ENCODE measurements at places on chromosomes 12 and 14. TPM values are rescaled to one million over a fixed set of nuclear protein-coding genes. Genes with fewer than 3 reads are reported as not detected.

NUDT14 gene
- 10.2 TPM for total RNA-seq

MYBPC1 gene
- 0.92 TPM for total RNA-seq

CMA1 gene
- not detected for total RNA-seq

MYO1H gene
- not detected for total RNA-seq

GRCh38 chr14:34204774-34205173, 253.9 kb upstream of the EGLN3 start:
- no peak for DNase-seq

DNA sequence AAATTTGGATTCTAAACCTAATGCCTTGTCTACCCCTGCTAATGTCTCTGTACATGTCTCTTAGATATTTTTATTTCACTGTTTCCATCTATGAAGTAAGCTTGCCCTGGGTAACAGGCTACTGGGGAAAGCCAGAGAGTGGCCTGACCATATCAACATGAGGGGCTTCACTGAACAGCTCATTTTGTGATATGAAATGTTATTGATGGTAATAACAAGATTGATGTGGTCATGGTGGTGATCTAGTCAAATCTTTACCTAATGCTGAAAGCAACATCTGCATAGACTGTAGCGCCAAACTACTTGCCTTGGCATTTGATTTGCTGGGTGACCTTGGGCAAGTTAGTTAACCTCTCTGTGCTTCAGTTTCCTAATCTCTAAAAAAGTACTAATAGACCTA, 9.9 kb upstream of the DYRK2 start:
- DNase-seq, result no peak

DNA sequence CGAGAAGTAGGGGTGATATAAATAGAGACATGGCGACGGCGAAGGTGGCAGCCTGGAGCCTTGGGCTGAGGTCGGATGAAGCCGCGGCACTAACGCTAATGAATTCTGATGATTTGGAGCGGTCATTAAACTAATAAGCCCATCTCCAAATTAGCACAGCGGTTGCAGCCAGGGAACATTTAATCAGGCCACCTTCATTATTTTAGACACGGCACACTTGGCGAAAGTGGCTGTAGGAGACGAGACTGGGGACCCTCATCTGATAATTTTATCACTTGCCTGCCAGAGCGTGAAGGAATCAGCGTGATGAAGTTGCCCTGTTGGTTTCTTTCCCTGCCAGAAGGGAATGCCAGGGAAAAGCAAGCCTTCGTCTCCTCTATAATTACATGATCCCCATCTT, 664.3 kb upstream of the TBX3 start:
- no peak for DNase-seq

DERA gene
- total RNA-seq, result 35.4 TPM

TEX52 gene
- total RNA-seq, result not detected

DNA sequence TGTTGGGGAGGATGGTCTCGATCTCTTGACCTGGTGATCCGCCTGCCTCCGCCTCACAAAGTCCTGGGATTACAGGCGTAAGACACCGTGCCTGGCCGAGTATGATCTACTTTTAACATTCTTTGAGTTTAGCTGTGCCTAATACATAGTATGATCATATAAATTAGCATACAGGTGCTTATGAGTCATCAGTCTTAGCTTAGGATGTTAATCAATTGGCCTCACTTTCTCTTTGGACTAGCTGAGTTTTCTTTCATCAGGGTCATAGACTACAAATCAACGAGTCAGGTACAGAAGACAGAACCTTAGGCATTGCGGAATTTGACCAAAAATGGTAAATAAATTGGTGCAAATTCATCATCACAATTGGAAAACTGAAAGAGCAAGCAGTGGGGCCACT, 2.2 kb downstream of the SLC25A21 start:
- DNase-seq, result no peak

- no peak for DNase-seq
Measured at GRCh38 chr12:130827432-130827831, 11.6 kb downstream of the STX2 start.

DNA sequence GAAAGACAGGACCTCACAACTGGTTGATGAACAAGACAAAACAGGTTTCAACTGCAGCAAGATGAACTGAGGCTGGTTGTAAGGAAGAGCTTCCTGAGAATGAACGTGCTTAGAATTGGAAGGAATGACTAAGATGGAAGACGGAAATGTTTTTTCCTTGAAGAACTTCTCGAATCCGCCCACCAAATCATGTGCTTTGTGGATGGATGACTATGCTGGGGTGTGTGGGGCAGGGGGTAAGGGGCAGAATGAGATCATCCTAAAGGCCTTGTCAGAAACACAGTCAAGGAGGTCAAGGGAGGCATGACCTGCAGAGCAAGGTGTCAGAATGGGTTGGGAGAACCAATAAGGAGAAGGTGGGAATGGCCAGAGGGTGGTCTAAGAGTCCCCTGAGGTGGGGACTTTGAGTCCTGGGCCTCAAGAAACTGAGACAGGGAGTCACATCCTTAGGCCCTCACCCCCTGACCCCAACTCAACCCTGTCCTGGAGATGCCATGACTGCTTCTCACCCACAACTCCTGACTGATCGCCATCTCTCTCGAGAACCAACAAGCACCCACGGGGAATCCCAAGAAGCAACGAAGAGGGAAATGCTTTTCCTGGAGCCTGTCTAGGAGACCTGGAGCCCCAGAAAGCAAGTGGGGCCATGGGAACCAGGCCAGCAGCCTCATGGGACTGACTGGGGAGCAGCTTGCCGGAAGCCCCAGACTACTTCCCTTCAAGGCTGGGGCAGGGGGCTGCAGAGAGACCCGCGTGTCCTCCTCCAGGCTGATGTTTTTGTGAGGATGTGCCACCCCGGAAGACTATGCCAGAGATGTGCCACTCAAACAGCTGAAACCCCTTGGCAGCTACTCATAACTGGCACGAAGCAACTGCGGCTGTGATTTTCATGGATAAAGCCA, 84.0 kb downstream of the ACTN1 start:
- DNase-seq, result no peak

GRCh38 chr12:120121766-120122293, 5.3 kb upstream of the RAB35 start:
- DNase-seq, result no peak

MTRFR gene
- total RNA-seq, result 14.0 TPM

NEUROD4 gene
- not detected for total RNA-seq

DNA sequence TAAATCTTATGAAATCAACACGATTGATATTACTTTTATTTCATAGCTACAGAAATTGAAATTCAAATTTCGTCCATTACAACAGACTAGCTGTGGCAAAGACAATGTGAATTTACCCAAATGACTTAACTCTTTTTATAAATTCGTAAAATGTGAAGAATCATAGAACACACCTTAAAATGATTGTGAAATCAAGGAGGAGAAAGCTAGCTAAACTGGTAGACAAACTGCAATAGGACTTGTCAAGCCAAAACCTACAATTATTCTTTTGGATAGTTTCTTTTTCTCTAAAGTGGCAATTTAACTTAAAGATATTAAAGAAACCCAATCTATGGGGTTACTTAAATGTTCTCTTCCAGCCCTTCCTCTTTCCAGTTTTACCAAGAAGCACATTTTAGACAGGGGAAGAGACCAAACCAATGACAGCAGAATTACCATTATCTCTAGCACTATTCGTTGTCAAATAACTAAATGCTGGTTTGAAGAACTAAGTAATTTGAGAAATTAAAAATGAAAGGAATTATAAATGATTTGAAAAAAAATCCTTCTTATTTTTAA, 807 bp upstream of the SLC16A7 start:
- DNase-seq, result no peak

GRCh38 chr12:19575337-19576243, 136.3 kb downstream of the AEBP2 start:
- no peak for DNase-seq

All from spleen (tissue), 13 donors.